Activated CD4-positive, alpha-beta memory T cell treated with anti-CD3 and anti-CD28 coated beads, Interleukin-2, amount 10 ng/mL, durations not matched to agents 7 days and 5 days (primary cell): ENCODE measurements at places on chromosomes 1 and 21.

- H3K36me3 ChIP-seq = peaks cover 25% of the 10 kb centered on the region
- no peaks in the 10 kb centered on the region for H3K27me3 ChIP-seq
- peaks cover 39% of the 10 kb centered on the region for H3K4me1 ChIP-seq
- no peak overlapping the region for H3K4me3 ChIP-seq
Observed at GRCh38 chr1:150065184-150065871, 2.2 kb upstream of the VPS45 start.

- H3K4me1 ChIP-seq = no peaks in the 10 kb centered on the region
- H3K36me3 ChIP-seq = no peaks in the 10 kb centered on the region
- H3K4me3 ChIP-seq = no peak overlapping the region
- H3K27me3 ChIP-seq = peaks cover 20% of the 10 kb centered on the region
Observed at GRCh38 chr1:157371221-157371620, 181.1 kb downstream of the FCRL5 start.

DNA sequence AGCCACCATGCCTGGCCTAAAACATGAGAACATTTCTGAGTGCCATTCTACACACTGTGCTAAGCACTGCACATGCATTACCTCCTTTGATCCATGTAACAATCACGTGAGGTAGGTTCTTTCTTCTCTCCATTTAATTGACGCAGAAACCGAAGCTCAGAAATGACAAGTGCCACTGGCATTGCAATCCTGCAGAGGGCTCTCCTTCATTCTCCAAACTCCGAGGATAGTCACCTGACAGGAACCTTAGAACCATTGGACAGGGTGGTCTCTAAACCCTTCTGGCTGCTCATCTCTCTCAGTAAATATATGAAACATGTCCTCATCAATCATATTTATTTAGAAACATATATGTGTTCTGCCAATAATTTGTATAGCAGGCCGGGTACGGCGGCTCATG is 167.1 kb upstream of the JUN start:
- no peaks in the 10 kb centered on the region for H3K36me3 ChIP-seq
- H3K4me1 ChIP-seq = peaks cover 8% of the 10 kb centered on the region
- no peak overlapping the region for H3K27ac ChIP-seq
- peaks cover 2% of the 10 kb centered on the region for H3K27me3 ChIP-seq
- DNase-seq = no peak

GRCh38 chr1:115204513-115204912 is 115.2 kb upstream of the TSPAN2 start:
- H3K27ac ChIP-seq = no peak overlapping the region
- peaks cover 13% of the 10 kb centered on the region for H3K27me3 ChIP-seq
- no peaks in the 10 kb centered on the region for H3K4me1 ChIP-seq
- no peak for DNase-seq
- no peak overlapping the region for H3K4me3 ChIP-seq
- peaks cover 2% of the 10 kb centered on the region for H3K36me3 ChIP-seq

GRCh38 chr1:228275430-228276173 is 67.8 kb downstream of the OBSCN start:
- DNase-seq = peak; percentile 94
- no peaks in the 10 kb centered on the region for H3K36me3 ChIP-seq
- peak overlapping the region; percentile 66 for H3K4me3 ChIP-seq
- peaks cover 6% of the 10 kb centered on the region for H3K4me1 ChIP-seq
- no peak overlapping the region for H3K27ac ChIP-seq

GRCh38 chr1:61104220-61104671 is 21.9 kb downstream of the NFIA start:
- H3K27ac ChIP-seq = no peak overlapping the region
- H3K4me1 ChIP-seq = no peaks in the 10 kb centered on the region
- H3K36me3 ChIP-seq = no peaks in the 10 kb centered on the region
- no peaks in the 10 kb centered on the region for H3K27me3 ChIP-seq
- H3K4me3 ChIP-seq = no peak overlapping the region
- no peak for DNase-seq

DNA sequence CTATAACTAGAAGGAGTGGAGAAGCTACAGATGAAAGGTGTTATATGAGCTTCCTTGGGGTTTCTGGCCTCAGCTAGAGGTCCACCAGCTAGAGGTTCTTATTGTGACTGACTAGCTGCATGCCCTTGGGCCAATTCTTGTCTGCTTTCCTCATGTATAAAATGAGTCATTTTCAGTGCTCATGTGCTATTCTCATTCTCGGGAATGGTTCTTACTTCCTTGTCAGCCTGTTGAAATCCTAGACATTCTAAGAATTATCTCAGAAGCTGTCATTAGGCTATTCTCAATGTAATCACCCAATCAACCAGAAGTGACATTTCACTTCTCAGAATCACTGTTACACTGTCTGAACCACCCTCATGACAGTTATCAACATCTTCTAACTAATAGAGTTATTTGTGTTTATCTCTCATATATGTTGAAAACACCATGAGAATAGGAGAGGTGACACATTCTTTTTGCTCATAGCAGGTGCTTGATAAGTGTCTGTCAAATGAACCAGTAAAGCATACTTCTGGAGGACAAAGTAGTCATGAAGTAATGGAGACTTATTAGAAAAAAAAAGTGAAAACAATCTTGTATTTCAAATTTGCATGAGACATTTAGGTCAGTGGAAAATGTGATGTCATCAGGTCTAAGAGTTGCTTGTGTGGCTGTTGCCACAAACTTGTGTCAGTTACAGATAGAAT is 122.8 kb upstream of the IVNS1ABP start:
- peak; percentile 56 for DNase-seq
- H3K36me3 ChIP-seq = peaks cover 2% of the 10 kb centered on the region
- H3K27me3 ChIP-seq = no peaks in the 10 kb centered on the region
- H3K4me3 ChIP-seq = no peak overlapping the region

DNA sequence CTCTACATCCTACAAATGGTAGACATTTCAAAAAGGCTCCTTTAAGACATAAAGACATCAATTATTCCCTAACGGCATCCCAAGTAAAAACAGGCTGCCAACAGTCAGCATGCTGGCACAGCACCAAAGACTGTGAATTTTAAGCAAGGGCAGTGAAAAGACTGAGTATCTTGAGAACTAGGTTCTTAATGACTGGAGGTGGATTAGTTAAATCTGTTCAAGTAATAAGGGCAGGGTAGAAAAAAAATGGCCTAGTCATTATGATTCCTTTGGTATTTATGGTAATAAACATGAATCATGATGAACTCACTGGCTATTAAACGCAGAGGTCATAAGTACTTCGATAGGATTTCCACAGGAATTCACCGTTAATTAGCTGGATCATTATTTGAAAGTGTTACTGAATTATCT is 75.2 kb downstream of the KIFAP3 start:
- no peak overlapping the region for H3K4me3 ChIP-seq
- peaks cover 3% of the 10 kb centered on the region for H3K36me3 ChIP-seq
- DNase-seq = no peak
- no peaks in the 10 kb centered on the region for H3K4me1 ChIP-seq
- H3K27ac ChIP-seq = no peak overlapping the region
- H3K27me3 ChIP-seq = no peaks in the 10 kb centered on the region

DNA sequence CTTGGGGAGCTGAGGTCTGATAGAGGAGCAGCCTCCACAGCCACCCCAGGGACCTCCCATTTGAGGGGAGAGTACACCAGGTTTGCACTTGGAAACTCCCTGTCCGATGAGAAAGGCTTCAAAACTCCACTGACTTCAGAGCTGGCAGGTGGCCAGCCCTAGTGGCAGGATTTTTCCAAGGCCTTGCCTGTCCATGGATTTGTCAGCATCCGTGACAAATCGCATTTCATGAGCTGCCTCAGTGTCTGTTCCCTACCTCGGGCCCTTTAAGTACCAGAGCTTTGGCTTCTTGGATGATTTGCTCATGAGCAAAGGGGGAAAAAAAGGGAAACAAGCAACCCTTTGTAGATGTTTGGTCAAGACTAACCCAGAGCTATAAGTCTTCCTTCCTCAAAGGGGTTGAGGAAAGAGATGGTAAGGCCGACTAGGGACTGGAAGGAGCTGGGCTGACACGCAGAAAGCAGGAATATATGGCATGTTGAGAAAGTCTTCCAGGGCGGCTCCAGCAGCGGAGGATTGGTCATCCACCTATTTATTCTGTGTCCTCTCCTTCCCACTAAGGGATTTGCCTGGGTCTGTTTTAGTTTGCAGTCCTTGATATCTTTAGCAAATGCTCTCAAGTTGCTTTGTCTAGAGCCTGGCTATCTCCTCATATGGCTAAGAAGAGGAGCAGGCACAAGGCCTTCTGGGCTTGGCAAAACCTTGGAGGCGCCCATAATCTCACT is 2.7 kb upstream of the HSPG2 start:
- no peak overlapping the region for H3K27ac ChIP-seq
- H3K4me3 ChIP-seq = no peak overlapping the region
- peaks cover 6% of the 10 kb centered on the region for H3K4me1 ChIP-seq
- H3K36me3 ChIP-seq = no peaks in the 10 kb centered on the region
- DNase-seq = no peak

- H3K36me3 ChIP-seq = no peaks in the 10 kb centered on the region
- H3K4me3 ChIP-seq = no peak overlapping the region
- H3K27me3 ChIP-seq = peaks cover 55% of the 10 kb centered on the region
- H3K4me1 ChIP-seq = no peaks in the 10 kb centered on the region
Observed at GRCh38 chr1:159211331-159212136, 6.9 kb downstream of the ACKR1 start.

- H3K4me1 ChIP-seq = no peaks in the 10 kb centered on the region
- no peak for DNase-seq
- H3K27me3 ChIP-seq = no peaks in the 10 kb centered on the region
- H3K36me3 ChIP-seq = no peaks in the 10 kb centered on the region
Observed at GRCh38 chr21:18049461-18049860, 195.2 kb upstream of the CHODL start.

DNA sequence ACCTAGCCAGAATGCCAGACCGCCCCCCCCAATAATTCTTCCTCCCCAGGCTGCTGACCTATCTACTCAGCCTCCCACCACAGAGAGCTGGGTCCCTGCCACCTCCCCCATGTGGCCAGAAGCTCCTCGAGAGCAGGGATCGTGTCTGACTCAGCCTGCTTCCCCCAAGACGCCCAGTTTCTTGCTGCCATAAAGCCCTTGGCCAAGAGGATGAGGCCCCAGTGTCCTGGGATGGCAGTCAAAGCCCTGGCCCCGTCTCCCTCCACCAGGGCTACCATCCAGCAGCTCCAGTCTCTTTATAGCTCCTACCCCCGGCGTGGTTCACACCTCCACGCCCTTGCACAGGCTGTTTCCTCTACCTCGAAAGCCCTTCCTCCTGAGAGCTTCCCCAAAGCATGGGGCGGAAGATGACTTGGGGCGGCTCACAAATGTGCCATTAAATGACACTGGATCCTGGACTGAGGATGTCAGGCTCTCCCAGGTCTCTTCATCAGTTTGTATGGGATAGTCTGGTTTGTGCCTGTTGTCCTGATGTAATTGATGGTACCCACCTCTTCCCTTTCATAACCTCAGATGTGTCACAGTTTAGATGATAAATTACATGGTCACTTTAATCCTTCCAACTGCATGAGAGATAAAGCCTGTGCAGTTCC is 13.2 kb downstream of the ADGRB2 start:
- no peaks in the 10 kb centered on the region for H3K36me3 ChIP-seq
- peak; percentile 59 for DNase-seq
- H3K27me3 ChIP-seq = peaks cover 14% of the 10 kb centered on the region
- H3K4me1 ChIP-seq = peaks cover 31% of the 10 kb centered on the region
- H3K4me3 ChIP-seq = no peak overlapping the region
- H3K27ac ChIP-seq = peak overlapping the region; percentile 44

DNA sequence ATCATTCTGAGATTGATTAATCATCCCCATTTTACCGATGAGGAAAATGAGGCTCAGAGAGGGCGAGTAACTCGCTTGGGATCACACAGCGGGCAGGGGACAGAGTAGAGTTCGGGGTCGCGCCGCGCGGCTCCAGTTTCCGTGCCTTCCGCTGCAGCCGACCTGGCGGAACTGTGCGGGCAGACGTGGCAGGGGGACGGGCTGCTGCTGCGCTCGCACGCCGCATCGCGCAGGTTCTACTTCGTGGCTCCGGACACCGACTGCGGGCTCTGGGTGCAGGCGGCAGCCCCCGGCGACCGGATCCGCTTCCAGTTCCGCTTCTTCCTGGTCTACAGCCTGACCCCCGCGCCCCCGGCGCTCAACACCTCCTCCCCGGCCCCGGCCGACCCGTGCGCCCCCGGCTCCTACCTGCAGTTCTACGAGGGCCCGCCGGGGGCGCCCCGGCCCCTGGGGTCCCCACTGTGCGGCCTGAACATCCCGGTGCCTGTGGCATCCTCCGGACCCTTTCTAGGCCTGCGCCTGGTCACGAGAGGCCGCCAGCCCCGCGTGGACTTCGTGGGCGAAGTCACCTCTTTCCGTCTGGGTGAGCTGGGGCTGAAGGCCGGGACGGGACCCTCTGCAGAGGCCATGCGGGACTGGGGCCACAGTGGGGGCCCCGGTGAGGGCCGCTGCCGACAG is 2.3 kb downstream of the LDLRAD2 start:
- no peaks in the 10 kb centered on the region for H3K36me3 ChIP-seq
- peaks cover 22% of the 10 kb centered on the region for H3K27me3 ChIP-seq
- peaks cover 7% of the 10 kb centered on the region for H3K4me1 ChIP-seq
- H3K4me3 ChIP-seq = no peak overlapping the region
- peak; percentile 21 for DNase-seq

GRCh38 chr21:34072145-34073031 is 990 bp upstream of the MRPS6 start:
- peaks cover 28% of the 10 kb centered on the region for H3K36me3 ChIP-seq
- peak overlapping the region; percentile 73 for H3K4me3 ChIP-seq
- H3K4me1 ChIP-seq = peaks cover 38% of the 10 kb centered on the region
- no peak for DNase-seq

- DNase-seq = no peak
- peak overlapping the region; percentile 80 for H3K4me3 ChIP-seq
- H3K27me3 ChIP-seq = no peaks in the 10 kb centered on the region
- H3K36me3 ChIP-seq = peaks cover 27% of the 10 kb centered on the region
Observed at GRCh38 chr1:36154765-36155407, 1.1 kb upstream of the MAP7D1 start.

GRCh38 chr1:209238356-209238755 is 345.2 kb upstream of the CAMK1G start:
- H3K27ac ChIP-seq = no peak overlapping the region
- peaks cover 5% of the 10 kb centered on the region for H3K27me3 ChIP-seq
- no peaks in the 10 kb centered on the region for H3K36me3 ChIP-seq
- no peaks in the 10 kb centered on the region for H3K4me1 ChIP-seq
- no peak for DNase-seq
- H3K4me3 ChIP-seq = no peak overlapping the region

GRCh38 chr21:33231526-33231925 is 1.8 kb downstream of the IFNAR2 start:
- peak; percentile 62 for DNase-seq
- H3K27me3 ChIP-seq = no peaks in the 10 kb centered on the region
- peak overlapping the region; percentile 92 for H3K27ac ChIP-seq
- peaks cover 44% of the 10 kb centered on the region for H3K36me3 ChIP-seq
- peaks cover 48% of the 10 kb centered on the region for H3K4me1 ChIP-seq

DNA sequence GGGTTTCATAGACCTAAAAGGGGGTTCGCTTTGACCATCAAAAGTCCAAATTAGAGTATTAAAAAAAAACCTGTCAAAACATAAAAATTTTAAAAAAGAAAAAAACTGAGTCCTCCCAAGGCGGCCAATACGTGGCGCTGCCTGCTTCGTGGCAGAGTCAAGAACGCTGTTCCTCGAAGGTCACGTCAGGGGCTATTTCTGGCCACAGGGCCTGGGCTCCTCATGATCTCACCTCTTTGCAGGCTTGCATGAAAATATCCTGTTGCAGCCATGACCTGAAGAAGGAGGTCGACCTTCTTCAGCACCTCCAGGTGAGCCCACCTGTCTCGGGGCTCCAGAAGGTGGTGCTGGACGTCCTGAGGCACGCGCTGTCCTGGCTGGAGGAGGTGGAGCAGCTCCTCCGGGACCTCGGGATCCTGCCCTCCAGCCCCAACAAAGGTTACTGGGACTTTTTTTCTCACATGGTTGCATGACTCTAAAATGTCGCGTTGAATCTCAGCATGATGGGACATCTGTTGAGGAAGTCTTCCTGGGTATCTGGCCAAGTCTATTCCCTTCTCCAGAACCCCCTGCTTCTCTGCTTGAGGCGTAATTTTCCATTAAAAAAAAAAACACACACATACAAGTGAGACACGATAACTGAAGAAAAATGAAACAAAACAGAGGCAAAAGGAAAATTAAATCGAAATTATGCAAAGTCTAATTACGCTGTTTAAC is 80.4 kb upstream of the EFHD2 start:
- no peak overlapping the region for H3K4me3 ChIP-seq
- H3K4me1 ChIP-seq = peaks cover 2% of the 10 kb centered on the region
- H3K27me3 ChIP-seq = peaks cover 27% of the 10 kb centered on the region
- no peak overlapping the region for H3K27ac ChIP-seq
